ENCODE measurements at places on chromosomes 1 and 21.

- DNase-seq: no peak
Observed at GRCh38 chr21:33562389-33562788, 19.6 kb downstream of the SON start.

DNA sequence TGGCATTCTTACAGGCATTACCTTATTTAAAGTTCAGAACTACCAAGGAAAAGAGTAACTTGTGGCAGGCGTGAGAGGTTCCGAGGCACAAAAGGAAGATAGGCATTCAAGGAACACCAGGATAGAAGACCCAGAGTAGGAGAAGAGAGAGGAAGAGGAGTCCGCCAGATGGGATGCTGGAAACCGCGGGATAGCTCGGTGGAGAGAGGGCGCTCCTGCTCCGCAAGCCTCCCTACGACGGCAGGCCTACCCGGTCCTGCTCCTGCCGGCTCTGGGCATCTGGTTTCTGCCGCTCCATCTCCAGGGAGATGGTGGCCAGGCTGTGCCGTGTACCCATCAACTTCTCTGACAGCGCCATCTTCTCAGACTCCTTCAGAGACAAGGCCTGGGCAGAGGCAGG lies 5.4 kb upstream of the NBPF1 start:
- DNase-seq: no peak

- no peak for DNase-seq
Observed at GRCh38 chr1:94119796-94120569, 965 bp downstream of the ABCA4 start.

DNA sequence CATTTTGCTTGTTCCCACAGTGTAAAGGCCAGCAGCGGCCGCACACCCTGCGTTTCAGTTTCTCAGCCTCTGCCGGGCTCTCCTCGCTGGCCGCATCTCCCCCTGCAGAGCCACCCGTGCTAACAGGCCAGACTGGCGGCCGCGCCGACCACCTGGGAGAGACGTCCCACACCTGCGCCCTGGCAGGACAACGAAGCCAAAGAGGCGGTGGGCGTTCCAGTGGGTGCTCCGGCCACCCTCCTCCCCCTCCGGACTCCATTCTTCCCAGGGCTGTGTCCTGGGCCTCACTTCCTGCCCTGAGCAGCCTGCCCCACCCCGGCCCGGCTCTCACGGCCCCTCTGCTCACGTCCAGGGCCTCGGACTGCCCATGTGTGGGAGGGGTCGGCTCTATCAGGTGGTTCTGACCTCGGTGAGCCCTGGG lies 31.9 kb upstream of the SLC19A1 start:
- no peak for DNase-seq

DNA sequence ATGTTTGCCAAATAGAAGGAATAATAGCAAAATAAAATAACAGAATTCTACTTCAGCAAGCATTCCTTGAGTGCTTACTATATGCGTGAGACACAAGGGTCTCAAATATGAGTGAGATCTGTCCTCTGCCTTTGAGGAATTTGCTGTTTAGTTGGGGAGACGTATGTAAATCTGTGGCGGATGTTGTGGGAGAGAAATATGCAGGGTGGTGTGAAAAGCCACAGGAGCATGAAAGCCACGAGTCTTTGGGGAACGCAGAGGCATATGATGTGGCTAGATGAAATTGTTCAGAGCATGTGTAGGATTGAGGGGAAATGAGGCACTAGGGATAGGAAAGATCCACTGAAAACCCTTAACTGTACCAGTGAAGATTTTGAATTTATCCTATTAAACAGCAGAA lies 244.4 kb downstream of the PBX1 start:
- DNase-seq: no peak

- no peak for DNase-seq
Observed at GRCh38 chr1:26166719-26167281, 2.0 kb downstream of the C1orf232 start.

GRCh38 chr1:147214325-147214724 lies 10.8 kb downstream of the FMO5 start:
- no peak for DNase-seq

DNA sequence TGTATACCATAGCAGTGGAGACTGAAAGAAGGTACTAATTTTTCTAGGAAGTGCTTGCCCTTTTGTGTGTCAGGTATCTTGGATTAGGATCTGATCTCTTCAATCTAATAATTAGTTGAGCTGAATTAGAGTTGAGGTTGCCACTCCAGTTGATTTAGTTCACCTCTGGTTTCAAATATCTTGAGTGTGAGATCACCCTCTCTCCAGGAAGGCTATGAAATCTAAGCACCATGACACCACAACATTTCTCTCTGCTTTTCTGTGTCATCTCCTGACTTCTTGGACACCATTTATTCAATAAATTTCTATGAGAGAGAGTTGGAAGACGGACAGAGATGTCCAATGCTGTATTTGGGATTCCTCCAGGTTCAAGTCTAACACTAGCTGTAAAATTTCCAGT lies 212.8 kb downstream of the DYRK1A start:
- DNase-seq: no peak

- DNase-seq: no peak
Observed at GRCh38 chr1:202981939-202982338, 14.9 kb upstream of the CYB5R1 start.

- DNase-seq: no peak
Observed at GRCh38 chr1:119859647-119860046, 36.7 kb downstream of the ADAM30 start.

- DNase-seq: no peak
Observed at GRCh38 chr1:6491081-6491449, 402 bp downstream of the PLEKHG5 start.

- DNase-seq: no peak
Observed at GRCh38 chr1:117678246-117678977, 72.6 kb downstream of the TENT5C start.

- DNase-seq: no peak
Observed at GRCh38 chr1:116415699-116416533, 42.9 kb downstream of the ATP1A1 start.

- DNase-seq: no peak
Observed at GRCh38 chr1:9626201-9626608, 25.3 kb upstream of the PIK3CD start.

DNA sequence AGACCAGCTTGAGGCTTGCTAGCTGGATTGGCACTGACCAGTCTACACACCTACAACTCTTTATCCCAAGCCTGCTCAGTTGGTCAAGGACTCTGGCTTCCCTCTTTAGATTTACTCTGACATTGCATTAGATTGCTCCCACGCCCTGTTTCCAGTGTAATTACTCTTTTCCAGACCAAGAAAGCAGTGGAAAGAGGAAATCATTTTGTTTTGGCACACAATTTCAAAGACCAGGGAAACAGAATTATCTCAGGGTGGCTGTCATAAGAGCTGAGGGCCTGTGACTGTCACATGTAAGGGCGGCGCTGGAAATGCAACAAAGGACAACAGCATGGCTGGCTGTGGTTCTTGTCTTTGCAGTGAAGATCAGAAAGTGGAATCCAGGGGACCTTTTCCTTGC lies 302.7 kb downstream of the HHAT start:
- no peak for DNase-seq

DNA sequence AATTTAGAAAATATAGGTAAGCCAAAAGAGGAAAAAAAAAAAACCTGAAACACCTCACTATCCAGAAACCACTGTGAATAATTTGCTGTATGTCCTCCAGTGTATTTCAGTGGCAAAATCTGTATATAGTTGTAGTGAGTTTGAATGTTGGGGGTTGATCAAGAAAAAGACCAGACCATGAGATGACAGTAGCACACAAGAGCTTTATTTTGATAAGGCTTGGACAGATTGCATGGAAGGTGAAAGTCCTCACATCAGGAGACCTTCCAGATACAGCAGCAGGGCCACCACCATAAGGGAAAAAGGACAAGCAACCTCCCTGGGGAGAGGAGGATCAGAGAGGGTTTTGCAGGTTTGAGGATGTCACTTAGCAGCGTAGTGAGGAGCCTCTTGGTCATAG lies 16.2 kb upstream of the C1orf115 start:
- DNase-seq: no peak

DNA sequence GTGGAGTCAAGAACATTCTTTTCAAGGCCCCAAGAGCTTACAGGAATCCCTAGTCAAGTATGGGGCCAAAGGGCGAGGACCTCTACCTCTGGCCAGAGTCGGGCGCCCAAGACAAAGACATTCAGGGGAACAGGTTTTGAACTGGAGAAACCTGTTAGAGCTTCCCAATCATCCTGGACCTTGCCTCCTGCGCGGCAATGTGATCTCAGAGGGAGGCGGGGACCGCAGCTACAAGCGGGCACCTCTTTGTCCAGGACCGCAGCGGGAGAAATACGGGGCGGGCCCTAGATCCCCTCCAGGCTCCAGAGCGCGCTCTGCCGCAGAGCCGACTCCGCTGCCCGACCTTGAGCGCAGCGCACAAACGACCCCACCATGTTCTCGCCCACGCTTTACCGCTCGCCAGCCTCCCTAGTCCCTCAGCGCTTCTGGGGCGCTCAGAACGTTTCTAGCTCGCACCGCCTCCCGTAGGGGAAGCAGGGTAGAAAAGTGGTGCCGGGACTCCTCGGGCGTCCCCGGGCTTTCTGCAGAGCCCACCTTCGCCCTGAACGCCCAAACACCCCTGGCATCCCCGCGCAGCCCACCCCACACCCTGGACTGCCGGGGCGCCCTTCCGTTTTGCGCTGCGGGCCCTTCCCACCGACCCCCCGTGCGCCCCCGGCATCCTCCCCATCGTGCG lies 28.1 kb downstream of the RABIF start:
- peak; percentile 11 for DNase-seq

- no peak for DNase-seq
Observed at GRCh38 chr21:46413365-46413696, 45.4 kb upstream of the DIP2A start.

- DNase-seq: no peak
Observed at GRCh38 chr1:9996624-9997582, at the start of gene RBP7. Gene RBP7 (plus strand): TSS chr1:9997228. CDS start chr1:9997259, 31 bp downstream.

DNA sequence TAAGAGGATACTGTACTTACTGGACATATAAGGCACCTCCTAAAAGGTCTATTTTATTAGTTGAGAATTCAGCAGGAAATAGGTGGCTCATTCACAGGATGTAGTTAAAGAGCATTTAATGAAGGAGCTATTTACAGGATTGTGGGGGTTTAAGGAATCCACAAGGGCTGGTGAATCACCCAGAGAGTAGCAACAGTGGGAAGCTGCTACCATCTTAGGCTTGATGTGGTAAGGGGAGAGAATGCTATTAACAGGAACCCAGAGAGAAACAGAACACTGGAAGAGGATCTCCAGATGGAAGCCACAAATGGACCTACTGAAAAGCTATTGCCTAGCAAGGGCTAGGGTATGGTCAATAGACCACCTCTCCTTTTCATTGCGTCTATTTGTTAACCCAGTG lies 52.0 kb upstream of the COL11A1 start:
- DNase-seq: no peak

- DNase-seq: no peak
Observed at GRCh38 chr1:234627009-234627950, 17.3 kb upstream of the IRF2BP2 start.

GRCh38 chr1:44118682-44119081 lies at the start of gene KLF17:
Gene KLF17 (plus strand): TSS chr1:44118821. CDS start chr1:44118908, 87 bp downstream.
- DNase-seq: no peak

DNA sequence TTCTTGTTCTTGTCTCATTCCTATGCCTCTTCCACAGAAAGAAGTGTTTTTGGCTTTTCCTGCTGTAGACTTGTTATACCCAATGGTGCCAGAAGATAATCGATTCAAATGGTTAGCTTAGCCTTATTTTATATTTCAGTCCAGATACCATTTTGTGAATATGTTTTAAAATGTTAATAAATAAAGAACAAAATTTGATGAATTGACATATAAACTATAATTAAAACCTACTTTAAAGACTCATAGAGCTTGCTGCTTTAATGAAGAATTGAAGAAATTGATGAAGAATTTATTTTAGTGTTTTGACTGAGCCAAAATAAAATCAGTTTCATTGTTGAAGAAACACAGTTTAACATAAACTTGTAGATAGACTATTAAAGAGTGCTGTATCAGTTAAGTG lies 152.8 kb downstream of the MAGI3 start:
- no peak for DNase-seq

DNA sequence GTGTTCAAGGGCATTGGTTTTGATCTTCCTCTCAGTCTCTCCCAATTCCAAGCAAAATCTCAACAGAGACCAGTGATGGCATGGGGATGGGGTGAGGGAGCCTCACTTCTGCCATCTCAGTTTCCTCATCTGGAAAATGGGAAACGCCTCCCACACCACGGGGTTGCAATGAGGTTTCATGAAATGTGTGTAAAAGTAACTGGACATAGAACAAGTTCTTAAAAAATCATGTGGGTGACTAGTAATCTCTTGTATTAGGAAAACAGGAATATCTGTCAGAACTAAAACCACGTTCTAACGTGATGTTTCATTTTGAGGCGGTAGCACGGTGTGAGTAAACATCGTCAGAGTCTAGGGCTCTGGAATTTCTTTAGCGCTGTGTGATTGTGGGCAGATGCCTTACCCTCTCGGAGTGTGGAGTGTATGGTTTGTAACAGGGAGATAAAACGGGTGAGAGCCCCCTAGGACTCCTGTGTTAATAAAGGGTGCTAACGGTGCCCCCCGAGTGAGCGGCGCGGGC lies 55.5 kb upstream of the DNAJC6 start:
- no peak for DNase-seq

DNA sequence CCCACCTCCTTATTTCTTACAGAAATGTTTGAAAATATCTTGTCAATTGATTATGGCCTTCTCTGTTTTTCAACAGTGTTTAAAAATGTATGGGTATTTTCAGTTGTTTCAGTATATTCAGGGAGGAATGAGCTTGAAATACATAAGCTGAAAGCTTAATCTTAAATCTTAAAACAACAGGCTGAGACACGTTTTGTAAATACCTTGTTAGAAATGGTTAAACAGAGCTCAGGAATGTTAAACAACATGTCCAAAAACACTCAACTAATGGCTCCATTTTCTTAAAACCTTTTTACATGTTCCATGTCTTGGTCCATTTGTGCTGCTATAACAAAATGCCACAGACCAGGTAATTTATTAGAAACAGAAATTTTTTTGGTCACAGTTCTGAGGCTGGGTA lies 953.8 kb upstream of the ADGRL2 start:
- DNase-seq: no peak

DNA sequence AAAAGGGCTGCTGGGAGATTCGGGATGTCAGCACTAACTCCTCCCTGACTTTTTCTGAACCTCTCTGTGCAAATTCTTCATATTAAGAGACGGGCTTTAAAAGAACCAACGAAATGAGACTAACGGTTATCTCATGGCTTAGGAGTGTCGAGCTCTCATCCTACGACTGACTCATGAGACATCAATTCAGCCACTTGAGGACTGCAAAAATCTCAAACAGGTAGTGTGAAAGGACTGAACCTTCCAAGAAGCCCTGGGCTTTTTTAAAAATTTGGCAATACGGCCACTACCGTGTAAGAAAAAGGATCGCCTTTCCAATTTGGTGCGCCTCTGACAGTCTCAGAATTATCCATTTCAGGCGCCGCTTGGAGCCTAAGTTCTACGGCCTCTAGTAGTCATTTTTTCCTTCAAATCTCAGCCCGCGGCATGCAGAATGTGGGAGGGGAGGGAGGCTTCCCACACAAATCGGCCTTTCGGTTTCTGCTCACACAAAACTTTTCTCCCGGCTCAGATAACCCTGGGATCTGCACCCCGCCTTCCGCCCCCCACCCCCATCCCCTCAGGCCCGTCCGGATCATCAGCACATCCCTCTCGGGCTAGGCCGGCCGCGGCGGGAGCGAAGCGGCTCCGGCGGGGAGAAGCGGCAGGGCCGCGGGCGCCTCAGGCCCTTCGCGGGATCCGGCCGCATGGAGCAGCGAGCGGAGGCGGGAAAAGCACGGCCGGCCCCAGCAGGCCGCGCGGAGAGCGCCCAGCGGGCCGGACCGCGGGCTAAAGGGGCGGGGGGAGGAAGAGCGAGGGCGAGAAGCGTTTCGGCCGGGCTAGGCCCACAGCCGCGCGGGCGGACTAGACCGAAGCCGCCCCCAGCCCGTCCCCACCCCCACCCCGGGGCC lies 618 bp downstream of the HNRNPR start:
- DNase-seq: no peak

Measured in amygdala (tissue), 56 donors.